ENCODE measurements at places on chromosomes 4 and X.

GRCh38 chrX:131322651-131323050 is 33.5 kb upstream of the IGSF1 start:
- no peak for DNase-seq

GRCh38 chrX:2314831-2315365 is 185.9 kb downstream of the DHRSX start:
- DNase-seq: no peak

DNA sequence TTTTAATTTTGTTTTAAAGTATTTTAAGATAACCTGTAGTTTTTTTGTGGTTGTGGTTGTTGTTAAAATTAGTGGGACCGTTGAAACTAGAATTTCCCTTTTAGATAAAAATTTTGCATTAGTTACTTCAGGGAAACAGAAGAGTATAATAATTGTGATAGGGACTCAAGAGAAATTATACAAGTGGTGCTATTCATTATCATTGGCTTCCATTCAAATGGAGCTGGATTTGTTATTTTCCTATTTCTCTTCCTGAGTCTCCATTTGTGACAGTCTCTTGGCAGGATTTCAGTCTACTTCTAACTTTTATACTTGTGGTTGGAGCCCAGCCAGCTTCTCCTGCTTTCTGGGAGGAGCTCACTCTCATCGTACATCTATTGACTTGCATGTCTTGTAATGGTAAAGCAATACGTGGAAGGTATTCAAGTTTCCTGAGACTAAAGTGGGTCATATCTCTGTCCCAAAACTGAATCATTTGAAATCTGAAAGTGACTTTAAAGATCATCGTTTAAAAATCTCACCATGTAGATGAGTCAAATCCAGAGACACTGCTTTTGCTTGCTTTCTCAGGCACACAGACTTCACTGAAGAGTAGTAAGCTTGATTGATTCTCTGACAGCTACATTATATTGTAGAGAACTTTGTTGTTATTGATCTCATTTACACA is 155.8 kb downstream of the RPA4 start:
- peak; percentile 11 for DNase-seq

DNA sequence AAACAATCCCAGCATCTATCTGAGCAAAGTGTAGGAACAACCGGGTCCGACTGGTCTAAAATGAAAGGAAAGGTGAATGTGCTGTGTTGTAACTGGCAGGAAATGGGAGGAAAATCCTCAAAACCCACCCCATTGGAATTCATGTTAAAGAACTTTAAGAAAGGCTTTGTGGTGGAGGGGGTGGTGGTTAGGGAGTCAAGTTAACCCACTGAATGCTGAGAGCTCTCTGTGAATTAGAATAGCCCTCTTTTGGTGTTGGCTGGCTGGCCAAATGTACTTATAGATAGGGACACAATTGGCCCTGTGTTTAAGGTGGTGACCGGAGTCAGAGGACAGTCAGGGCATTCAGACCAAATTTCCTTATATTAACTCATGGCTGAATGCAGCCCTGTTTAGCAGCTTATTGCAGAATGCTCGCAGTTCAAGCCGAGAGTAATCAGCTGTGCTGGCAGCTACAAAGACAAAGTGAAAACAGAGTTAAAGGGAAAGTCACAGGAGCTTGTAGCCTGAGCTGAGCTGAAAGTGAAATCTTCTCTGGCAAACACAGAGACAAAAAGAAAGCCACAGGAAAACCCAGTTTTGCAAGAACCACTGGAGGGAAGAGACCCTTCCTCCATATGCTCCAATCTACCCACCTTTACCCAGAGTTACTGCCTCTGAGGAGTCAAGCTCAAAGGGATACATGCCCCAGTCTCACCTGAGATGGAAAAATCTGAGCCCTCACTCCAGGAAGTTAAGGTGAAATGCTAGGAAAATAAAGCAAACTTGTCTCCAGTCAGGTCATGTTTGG is 38.5 kb upstream of the UGT2B7 start:
- DNase-seq: no peak
